ENCODE measurements at places on chromosomes 3 and 15.

GRCh38 chr3:194983620-194984019 lies 287.3 kb downstream of the XXYLT1 start:
- DNase-seq: no peak

DNA sequence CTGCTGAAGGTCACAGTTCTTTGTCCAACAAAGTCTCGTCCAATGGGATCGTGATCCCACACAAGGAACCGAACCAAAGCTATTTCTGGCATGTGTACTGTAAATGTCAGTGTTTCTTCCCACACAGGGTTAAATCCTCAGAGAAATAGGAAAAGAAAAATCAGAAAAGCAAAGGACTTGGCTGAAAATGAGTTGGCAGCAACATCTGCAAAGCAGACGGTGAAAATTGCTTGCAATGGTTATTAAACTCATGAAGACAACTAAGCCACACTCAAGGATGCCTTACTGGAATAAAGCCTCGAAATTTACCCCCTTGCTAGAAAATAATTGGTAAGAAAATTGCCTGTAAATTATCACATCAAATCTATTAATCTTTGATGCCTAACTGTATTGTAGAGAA lies 195.2 kb upstream of the STRIT1 start:
- no peak for DNase-seq

DNA sequence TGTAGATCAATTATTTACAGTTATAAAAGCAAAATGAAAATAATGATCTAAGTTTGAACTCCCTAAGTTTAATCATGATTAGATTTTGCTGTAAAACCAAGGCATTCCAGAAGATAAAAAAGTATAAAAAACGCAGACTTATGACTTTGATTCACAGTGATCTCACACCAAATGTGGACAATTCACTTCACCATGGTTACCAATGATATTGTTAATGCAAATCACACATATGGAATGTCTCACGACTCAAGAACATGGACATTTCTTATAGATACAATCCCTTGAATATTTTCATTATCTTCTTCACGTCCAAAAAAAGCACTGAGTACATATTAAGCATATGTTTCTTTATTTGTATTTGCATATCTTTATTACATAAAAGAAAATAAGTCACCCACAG lies 1054.2 kb downstream of the NAALADL2 start:
- no peak for DNase-seq

DNA sequence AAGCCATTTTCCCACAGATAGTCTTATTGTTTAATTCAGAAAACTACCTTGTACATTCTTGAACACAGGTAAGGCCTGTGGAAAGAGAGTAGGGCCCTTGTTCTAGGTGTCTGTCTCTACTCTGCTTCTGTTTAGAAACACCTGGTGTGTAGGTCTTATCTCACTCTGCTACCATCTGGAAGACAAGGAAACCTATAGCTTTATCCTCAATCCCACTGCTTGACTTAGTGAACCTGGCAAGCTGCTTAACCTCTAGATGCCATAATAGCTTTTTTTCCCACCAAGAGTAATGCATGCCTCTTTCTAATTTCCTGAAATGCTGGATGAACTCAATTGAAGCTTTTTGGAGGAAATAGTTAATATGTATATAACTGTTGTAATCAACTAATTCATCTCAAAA lies 82.6 kb upstream of the RAP2B start:
- no peak for DNase-seq

DNA sequence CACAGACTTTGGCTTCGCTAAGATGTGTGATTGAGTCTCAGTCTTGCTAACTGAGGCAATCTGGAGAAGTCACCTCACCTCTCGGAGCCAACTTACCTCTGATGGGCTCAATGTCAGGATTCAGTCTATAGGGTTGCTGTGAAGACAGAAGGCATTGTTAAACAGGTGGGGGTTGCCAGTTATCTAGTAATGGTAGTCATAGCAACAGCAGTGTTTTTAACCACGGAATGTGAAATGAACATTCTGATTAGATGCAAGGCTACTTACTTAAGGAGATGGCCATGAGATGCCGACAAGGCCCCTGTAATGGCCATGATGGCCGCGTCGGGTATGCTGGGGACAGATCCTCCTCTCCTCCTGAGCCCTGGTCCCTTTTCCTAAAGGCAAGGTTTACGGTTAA lies 243.1 kb downstream of the GABRG3 start:
- no peak for DNase-seq

GRCh38 chr3:10504171-10505049 lies 976 bp downstream of the ATP2B2 start:
- DNase-seq: no peak

DNA sequence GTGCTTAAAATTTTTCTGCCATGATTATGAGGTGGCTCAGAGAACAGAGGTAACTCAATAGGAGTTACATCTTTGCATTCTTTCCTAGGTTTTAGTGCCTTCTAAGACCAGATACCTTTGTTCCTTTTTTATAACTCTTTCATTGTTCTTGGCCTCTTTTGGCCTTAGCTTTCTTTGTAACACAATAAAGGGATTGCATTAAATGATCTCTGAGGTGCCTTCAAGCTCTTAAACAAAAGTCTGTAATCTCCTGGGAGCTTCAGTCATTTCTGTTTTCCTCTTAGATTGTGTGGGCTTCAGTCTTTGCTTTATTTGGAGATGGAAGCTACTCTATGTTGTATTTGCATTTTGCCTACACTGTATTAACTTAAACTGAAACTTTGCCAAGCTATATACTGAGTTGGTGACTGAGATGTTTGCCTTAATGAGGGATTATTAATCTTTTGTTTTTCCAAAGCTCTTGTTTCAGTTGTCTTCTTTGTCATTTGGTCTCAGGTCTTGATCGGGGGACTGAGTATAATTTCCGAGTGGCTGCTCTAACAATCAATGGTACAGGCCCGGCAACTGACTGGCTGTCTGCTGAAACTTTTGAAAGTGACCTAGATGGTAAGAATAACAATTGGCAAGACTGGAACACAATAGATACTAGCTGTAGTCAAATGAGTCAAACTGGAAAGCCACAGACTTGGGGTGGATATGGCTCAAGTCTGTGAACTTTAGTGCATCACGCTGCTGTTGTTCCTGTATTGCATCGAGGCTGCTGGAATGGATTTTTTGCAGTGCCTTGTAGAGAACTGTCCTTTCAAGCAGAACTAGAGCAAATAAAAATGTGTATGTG lies 110.3 kb downstream of the HCN4 start:
- no peak for DNase-seq

GRCh38 chr3:38533285-38533976 lies 37.3 kb downstream of the EXOG start:
- DNase-seq: no peak

DNA sequence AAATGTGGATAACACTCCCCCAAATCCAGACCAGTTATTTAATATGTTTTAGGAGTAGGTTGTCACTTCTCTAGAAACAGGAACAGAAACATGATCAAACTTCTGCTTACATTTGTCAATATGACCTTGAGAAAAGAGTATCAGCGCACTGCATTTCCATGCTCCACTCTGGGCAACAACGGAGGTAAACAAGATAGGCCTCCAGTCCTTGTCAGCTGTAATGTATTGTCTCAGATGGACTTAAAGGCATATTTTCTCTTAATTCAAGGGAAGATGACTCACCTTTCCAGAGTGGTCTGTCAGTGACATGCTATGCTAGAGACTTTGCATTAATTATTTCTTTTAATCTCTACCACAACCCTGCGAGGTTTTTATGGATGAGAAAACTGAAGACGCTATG lies 51.6 kb upstream of the TCF12 start:
- DNase-seq: no peak

- no peak for DNase-seq
Observed at GRCh38 chr3:82610236-82610635, 848.8 kb upstream of the GBE1 start.

DNA sequence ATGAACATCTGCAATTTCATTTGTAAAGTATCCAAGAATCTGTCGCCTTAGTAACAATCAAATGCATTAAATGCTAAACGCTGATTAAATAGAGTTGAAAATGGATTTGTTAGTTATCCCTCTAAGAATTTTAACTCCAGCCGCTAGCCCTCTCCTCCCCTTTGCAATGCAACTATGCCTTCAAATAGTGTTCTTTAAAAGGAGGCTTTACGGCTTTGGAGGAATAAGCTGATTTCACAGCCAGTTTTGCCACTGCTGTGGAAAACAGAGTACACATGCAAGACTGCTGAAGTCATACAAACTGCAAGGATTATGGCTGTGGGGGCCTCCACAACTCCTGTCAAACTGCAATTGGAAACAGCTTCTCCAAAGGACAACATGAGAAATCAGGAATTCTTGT lies 89.2 kb downstream of the CERS3 start:
- DNase-seq: no peak

DNA sequence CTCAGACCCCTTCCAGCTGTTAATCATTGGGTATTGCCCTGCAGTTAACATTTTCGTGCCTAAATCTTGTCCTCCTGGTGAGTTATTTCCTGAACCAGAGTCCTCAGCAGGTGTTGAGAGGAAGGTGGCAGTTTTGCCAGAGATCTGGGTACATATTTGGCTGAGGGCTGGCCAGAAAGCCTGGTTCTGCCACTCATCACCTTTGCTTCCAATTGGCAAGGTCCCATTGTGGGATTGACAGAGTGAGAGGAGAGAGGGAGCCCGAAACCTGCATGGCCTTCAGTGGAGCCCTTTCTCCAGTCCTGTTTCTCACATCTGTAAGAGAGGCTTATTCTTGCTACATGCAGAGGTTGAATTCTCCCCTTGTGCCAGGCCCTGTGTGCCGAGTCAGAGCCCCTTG lies 8.9 kb upstream of the TKT start:
- no peak for DNase-seq

DNA sequence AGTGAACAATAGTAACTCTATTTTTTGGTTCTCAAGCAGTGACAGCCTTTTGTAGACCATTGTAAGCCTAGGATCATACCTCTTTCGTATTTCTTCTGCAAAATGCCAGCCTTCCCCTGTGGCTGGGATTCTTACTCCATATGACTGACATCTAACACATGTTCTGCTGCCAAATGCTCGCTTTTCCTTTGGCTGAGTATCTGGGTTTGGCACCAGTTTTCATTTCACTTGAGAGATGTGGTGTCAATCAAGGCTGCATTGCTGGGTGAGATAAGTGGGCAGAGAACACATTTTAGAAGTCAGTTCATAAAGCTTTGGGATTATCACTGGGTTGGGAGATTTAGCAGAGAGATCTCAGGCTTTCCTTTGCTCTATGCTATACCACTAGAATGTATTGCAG lies 514.7 kb upstream of the SGO1 start:
- no peak for DNase-seq

DNA sequence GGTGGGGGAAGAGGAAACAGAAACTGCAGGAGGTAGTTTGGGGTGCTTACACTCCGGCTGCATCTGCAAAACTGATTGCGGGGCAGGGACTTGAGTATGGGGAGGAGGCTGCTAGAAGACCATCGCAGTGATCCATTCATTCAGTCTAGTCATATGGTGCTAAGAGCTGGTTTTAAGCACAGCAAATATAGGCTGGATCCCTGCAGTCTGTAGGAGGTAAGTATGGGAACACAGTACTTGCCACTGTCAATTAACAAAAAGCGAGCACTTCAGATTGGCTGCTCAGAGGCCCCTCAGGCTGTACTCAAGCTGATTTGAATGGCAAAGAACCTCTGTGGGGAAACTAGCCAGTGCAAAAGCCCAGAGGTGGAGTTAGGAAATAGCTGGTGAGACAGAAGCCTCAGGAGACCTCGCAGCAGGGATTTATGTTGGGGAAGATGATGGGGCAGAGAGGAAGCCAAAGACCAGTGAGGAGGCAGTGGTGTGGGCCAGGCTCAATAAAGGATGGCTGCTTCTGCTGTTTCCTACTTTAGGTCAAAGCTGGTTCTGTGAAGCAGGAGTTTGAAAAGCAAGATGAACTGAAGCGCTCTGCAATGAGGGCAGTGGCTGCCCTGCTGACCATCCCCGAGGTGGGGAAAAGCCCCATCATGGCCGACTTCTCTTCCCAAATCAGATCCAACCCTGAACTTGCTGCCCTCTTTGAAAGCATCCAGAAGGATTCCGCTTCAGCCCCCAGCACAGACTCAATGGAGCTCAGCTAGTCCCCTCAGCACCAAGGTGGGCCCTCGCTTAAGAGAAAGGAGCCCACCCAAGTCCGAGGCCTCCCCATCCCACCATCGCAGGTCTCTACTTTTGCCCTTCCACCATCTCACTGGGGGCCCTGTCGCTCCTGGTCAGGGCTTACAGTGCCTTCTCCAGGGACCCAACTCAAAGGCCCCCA lies 7.9 kb downstream of the RPL32 start:
- DNase-seq: no peak

- no peak for DNase-seq
Observed at GRCh38 chr15:68507447-68507846, 71.3 kb upstream of the CORO2B start.

DNA sequence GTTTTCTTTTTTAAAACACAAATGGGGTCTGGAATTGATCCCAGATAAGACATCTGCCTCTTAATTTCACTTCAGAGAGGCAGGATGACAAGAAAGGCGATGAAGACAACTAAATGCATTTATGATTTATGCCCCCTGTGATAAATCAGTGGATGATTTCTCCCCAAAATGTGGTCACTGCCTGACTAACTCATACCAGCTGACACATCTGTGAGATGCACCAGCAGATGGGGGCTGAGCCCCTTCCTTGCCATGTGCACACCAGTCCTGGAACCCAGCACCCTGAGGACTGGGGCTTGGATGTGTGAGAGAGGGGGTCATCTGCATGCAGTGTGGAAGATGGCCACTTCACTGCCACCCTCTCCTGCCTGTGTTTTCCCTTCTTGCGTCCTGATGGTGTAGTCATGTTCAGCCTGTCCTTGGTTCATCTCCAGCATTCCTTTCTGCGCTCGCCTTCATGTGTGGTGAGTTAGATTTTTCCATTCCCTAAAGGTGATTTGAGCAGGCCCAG lies 264.3 kb downstream of the LRTM1 start:
- DNase-seq: no peak

GRCh38 chr3:53534676-53535400 lies 40.4 kb downstream of the CACNA1D start:
- DNase-seq: no peak

DNA sequence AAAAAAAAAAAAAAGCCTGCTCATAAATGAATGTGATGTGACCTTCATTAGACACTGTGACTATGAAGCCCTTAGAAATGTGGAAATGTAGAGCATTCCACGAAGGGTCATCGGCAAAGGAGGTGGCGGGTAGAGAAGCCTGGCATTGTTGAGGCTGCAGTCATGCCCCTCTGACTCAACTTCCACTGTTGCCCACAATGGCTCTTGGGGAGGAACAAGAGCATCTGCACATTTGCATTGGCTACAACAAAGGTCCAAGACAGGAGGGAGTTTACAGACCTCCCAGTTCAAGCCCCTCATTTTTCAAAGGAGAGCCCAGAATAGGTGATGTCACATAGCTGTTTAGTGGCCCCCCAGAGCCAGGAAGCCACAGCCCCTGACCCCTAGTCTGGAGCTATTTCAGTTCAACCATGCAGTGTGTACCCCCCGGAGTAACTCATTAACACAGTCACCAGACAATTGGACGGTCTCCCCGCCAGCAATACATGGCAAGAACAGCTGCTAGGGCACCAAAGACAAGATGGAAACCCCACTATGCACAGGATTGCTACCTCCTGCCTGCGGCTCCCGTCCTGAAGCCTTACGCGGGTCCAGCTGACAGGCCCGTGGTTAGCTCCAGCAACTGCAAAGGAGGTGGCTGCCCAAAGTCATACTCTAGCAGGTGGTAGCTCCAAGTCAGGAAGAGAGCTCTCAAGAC lies 56.2 kb downstream of the SH3BP5 start:
- DNase-seq: no peak

All from frontal cortex (tissue), 4 donors.